Activated CD8-positive, alpha-beta memory T cell treated with anti-CD3 and anti-CD28 coated beads for 1 hour (primary cell): ENCODE measurements at places on chromosomes 6 and 20.

GRCh38 chr6:29870104-29870503 is 42.5 kb downstream of the HLA-G start:
- DNase-seq, result no peak

- no peak for DNase-seq
Measured at GRCh38 chr6:43367245-43367984, 2.0 kb downstream of the ZNF318 start.

- DNase-seq, result no peak
Measured at GRCh38 chr20:62961310-62961783, 8.8 kb downstream of the SLC17A9 start.

- DNase-seq, result no peak
Measured at GRCh38 chr6:166932116-166932515, 24.2 kb downstream of the RNASET2 start.

DNA sequence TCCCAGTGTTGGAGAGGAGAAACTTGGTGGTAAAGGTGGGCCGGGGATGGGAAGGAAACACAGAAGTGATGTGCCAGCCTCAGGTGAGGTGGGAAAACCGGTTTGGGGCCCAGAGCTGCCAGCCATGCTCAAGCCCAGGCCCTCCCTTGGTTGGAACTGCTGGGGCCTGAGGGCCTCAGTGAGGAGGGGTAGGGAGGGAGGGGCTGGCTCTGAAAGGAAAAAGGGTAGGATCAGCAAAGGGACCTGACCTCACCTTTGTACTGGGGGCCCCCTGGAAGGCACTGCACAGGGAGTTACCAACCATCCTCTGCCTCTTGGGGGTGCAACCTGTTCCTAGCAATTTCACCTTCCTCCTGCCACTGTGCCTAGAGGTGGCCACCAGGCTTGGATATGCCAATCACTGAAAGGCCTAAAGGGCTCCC is 1.8 kb upstream of the SPEF1 start:
- DNase-seq, result no peak

GRCh38 chr6:147839708-147840610 is 331.5 kb downstream of the SAMD5 start:
- DNase-seq, result no peak

DNA sequence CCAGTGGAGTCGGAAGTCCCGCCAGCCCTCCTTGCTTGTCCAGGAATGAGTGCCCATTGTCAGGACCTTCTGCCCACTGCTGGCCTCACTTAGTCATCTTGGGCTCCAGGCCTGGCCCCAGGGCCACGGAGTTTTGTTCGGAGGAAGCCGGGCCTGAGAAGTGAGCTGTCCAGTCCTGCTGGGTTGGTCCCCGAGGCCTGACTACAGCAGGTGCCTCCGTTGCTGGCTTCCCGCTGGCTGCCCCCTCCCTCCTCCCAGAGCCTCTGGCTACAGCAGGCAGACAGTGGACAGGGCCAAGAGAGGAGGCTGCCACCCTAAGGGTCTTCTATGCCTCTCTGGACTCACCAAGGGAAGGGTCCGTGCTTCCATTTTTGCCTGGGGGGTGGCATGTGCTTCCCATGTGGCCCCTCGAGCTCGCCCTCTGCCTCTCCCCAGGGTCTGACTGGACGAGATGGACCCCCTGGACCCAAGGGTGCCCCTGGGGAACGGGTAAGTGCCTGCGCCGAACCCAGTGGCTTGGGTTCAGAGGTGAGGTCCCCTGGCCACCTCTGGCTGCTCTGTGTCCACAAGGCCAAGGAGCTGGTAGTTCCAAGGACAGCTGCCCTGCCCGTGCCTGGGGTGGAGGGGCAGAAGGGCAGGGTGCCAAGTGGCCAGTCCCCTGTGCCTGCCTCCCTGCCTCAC is 2.8 kb downstream of the COL9A3 start:
- DNase-seq, result no peak

DNA sequence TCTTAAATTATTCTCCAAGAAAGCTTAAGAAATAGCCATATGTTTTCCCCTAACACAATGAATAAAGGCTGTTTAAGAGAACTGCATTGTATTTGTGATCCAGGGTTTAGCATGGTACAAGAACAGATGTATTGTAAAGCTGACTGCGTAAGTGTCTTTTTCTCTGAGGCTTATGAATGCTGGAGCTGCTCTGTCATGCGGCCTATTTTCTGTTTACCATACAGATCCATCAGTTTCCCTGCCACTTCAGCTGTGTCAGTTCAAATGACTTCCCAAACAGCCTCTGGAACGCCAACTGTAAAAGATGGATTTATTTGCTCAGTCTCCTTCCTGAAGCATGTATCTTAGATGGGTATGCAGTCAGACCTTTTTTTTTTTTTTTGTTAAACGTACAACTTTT is 419.3 kb upstream of the HS3ST5 start:
- no peak for DNase-seq

GRCh38 chr6:138109042-138109997 is 2.1 kb upstream of the PERP start:
- peak; percentile 63 for DNase-seq

DNA sequence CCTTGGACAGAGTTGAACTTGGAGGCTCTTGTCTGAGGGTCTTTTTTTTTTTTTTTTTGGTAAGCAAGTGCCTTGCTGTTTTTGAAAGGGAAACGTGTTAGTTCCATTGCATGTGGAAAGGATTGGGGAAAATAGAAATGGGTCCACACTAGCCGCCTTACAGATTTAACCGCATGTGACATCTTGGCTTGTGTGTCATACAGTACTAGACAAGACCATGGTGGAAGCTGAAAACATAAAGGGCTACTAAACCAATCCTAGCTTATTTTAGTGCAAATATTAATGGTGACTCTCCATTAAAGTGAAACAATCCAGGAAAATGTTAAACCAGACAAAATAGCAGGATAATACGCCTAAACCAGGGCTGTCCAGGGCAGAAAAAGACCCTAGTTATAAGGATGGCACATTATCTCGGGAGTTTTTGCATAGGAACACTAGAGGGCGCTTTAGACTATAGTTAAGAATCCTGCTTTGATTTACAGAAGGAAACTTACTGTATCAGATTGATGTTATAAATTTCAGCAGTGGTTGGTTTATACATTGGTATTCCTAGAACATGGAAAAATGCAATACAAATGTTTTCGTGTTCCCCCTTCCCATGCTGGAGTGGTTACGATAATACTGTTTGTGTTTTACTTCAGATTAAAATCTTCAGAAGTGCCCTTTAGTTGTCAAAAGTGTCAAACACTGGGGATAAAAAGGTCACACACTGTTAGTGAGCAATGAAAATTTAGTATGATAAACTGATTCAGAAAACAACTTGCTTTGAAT is 59.8 kb upstream of the DEK start:
- DNase-seq, result no peak

GRCh38 chr20:38302786-38303185 is 1.2 kb upstream of the BPI start:
- DNase-seq, result no peak

DNA sequence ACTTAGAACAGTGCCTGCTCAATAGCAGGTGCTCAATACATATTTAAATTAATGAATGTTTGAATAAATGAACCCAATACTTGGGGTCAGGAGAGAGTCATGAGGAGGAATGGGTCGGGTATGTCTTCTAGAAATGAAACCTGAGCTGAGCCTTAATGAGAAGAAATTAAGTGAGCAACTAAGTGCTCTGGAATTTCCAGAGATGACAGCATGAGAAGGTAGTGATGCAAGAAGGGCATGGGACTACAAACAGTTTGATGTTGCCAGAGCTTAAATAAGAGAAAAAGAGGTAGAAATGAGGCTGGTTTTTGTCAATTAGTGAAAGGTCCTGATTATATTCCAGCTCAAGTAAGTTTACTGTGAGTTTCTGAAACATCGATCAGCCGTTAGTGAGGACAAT is 82.9 kb downstream of the PDE10A start:
- DNase-seq, result no peak

DNA sequence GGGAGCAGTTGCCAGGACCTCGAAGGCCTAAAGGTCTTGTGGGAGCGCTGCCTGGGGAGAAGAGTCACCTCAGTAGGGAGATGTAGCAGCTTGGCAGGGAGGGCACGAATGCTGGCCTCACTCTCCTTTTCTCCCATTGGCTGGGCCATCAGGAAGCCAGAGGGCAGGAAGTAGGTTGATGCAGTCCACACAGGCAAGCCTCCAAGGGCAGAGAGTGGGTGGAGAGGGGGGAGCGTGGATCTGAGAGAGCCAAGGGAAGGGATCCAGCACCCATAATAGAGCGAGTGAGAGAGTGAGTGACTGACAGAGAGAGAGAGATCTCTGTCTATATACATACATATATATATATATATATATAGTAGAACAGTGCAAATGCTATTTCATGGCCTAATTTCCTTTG is 215.3 kb upstream of the LRFN2 start:
- no peak for DNase-seq

DNA sequence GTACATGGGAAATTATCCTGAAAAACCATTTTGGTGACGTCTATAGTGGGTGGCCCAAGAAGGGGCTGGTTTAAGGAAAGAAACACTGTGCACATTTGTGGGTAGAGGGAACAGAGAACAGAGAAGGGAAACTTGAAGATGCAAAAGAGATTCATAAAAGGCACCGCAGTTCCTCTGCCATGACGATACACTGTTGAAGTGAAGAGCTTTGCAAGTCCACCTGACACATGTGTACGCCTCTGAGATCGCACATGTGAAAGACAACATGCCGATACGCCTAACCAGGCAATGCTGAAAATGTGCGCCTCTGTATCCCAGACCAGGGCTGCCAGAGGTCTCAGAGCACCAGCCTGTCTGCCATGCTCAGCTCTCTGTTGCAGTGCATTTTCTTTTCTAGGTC is 180.9 kb downstream of the KIF16B start:
- no peak for DNase-seq

DNA sequence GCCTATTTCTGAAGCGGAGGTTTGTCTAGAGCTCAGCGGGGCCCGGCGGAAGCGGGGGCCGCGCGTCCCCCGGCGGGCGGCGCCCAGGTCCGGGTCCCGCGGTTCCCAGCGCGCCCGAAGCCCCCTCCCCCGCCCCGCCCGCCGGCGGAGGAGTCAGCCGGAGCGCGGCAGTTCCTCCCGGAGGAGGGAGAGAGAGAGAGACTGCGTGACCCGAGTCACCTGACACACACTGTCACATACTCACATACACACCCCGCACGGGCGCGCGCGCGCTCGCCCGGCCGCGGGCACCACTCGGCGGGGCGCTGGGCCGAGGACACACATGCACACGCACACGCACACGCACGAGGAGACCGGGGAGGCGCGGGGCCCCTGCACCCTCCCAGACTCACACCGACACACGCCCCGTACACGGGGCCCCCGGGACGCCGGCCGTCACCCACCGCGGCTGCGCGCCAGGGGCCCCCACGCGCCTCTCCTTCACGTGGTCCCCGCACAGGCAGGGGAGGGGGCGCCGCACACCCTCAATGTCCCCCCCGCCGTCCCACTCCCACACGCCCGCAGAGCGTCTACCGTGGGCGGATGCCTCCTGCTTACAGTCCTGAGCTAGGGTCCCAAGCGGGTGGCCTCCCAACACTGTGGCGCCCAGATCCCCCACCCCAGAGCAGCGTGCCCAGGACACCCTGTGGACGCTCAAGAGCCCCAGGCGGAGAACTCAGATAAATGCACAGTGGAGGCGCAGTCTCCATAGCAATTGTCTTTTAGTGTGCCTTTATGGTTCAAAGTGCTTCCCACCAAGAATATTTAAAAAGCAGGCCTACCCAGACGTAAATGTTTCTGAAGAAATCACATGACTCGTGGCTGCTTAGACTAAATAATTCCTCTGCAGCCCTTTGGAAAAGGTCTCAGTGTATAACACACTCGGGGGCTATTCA is at the start of gene RRAGD:
Gene RRAGD, minus strand, starts transcription at position 203 of the 935 bp plus-strand sequence. CDS start 280 bp downstream, outside the sequence.
- no peak for DNase-seq

GRCh38 chr6:15363164-15363522 is 117.3 kb downstream of the JARID2 start:
- no peak for DNase-seq

DNA sequence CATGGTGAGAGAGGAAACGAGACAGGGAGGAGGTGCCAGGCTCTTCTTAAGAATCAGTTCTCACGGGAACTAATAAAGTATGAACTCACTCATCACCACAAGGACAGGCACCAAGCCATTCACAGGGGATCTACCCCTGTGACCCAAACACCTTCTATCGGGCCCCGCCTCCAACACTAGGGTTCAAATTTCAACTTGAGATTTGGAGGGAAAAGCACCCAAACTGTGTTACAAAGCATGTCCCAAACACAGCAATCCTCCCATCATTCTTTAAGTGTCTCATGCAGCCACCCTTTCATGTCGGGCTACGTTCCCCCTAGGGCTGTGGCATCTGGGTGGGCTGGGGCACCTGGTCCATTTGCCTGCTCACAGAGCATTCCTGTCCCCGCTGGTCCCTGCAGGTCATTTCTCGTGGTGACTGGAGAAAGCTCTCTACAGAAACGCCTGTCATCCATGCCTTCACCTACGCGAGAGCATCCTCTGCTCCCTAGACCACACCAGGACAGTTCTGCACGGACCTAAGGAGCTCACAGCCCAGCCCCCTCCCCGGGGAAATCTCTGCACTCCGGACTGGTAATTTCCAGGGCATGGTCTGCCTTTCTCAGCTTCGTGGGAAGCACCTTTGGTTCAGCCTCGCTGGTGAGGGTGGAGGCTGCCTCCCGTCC is 79.6 kb downstream of the TTLL2 start:
- DNase-seq, result no peak

DNA sequence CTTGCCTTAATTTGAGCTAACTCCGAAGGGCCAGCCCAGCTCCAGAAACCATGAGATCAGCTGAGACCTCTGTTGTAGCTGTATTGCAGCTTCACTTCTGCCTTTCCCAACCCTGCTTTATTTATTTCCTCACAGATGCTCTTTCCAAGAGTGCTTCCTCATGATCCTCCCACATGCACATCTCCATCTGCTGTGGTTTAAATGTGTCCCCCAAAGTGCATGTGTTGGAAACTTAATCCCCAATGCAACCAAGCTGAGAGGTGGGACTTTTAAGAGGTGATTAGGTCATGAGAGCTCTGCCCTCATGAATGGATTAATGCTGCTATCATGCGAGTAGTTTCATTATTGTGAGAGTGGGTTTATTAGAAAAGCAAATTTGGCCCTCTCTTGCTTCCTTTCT is 164.4 kb upstream of the TAB2 start:
- no peak for DNase-seq

DNA sequence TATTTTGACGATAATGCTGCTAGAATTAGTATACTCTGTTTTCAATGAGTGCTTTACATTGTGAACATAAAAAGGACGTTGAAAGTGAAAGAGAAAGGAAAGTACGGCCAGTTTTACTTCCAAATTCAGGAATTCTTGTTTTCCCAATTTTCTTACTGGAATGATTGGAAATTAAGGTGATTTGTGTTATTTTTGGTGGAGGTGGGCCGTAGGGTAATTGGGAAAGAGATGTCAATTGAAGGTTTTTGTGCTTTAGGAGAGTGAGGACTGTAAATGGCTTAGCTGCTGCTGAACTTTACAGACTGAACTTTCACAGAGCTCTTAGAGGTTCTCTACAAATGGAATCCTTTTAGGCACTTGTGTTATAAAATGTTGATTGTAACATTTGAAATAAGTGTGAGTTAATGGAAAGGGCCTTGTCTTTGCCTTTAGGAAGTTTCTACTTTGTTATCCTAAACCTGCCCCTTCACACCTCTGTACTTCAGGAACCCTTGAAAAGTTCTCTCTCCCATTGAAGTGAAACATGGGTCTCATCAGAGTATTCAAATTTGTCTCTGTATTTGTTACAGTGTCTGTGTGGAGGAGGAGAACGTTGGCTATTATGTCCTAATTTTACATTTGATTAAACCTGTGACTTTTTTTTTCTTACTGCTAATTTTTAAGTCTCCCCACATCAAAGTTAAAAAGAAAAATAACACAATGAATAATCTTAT is 256.4 kb downstream of the ARID1B start:
- DNase-seq, result no peak
